Upper lobe of left lung (tissue), 6 donors: ENCODE measurements at places on chromosomes 2 and 18.

DNA sequence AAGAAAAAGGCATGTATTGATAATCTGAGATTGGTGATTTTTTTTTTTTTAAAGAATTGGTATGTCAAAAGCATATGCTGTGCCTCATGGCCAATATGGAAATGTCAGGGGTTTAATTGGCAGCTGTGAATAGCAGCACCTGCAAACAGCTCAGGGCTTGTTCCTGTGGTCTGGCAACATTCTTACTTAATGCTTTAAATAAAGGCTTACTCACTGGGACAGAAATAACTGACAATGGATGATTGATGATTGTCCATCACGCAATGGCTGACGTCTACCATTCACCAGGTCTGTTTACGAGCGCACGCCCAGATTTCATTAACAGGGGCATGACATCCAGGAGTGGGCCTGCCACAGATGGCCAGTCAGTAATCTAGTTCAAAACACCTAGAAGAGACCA, 66.7 kb downstream of the ETAA1 start:
- H3K4me3 ChIP-seq = no peak overlapping the region
- H3K27ac ChIP-seq = no peak overlapping the region
- no peaks in the 10 kb centered on the region for H3K4me1 ChIP-seq
- no peaks in the 10 kb centered on the region for H3K27me3 ChIP-seq

- H3K27ac ChIP-seq = no peak overlapping the region
- H3K4me3 ChIP-seq = no peak overlapping the region
- H3K27me3 ChIP-seq = peaks cover 9% of the 10 kb centered on the region
- H3K4me1 ChIP-seq = peaks cover 5% of the 10 kb centered on the region
Observed at GRCh38 chr2:149040451-149040850, 2.0 kb downstream of the LYPD6B start.

- no peak overlapping the region for H3K4me3 ChIP-seq
- H3K27ac ChIP-seq = peak overlapping the region; percentile 70
- DNase-seq = no peak
- H3K27me3 ChIP-seq = no peaks in the 10 kb centered on the region
- peaks cover 84% of the 10 kb centered on the region for H3K36me3 ChIP-seq
- peaks cover 73% of the 10 kb centered on the region for H3K4me1 ChIP-seq
Observed at GRCh38 chr2:54638774-54639187, 84.7 kb upstream of the EML6 start.

GRCh38 chr2:179428649-179429048, 164.0 kb upstream of the SESTD1 start:
- no peak overlapping the region for H3K4me3 ChIP-seq
- H3K27ac ChIP-seq = no peak overlapping the region
- no peaks in the 10 kb centered on the region for H3K36me3 ChIP-seq
- H3K27me3 ChIP-seq = no peaks in the 10 kb centered on the region

GRCh38 chr2:48017136-48017535, 110.8 kb upstream of the FBXO11 start:
- H3K4me1 ChIP-seq = no peaks in the 10 kb centered on the region
- no peaks in the 10 kb centered on the region for H3K27me3 ChIP-seq
- no peaks in the 10 kb centered on the region for H3K36me3 ChIP-seq
- DNase-seq = no peak
- H3K4me3 ChIP-seq = no peak overlapping the region

DNA sequence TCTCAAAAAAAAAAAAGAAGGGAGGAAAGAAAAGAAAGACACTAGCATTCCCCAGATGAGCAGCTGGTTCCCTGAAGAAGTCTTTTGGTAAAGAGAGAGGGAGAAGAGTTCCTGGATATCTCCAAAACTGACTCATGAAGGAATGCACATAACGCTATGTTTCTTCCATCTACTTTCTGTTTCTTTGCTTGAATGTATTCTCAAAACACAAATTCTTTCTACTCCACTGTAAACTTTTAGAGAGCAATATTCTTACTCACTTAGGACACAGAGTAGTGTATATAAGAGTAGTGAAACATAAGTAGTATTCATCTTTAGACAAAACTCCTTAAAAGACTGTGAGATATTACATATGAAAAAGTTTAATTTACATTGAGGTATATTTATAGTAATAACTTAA, 64.2 kb downstream of the TRIP12 start:
- H3K4me1 ChIP-seq = peaks cover 10% of the 10 kb centered on the region
- peaks cover 14% of the 10 kb centered on the region for H3K36me3 ChIP-seq
- no peaks in the 10 kb centered on the region for H3K27me3 ChIP-seq
- DNase-seq = no peak
- no peak overlapping the region for H3K4me3 ChIP-seq

- H3K27ac ChIP-seq = no peak overlapping the region
- H3K36me3 ChIP-seq = no peaks in the 10 kb centered on the region
- no peak overlapping the region for H3K4me3 ChIP-seq
- no peak for DNase-seq
- H3K27me3 ChIP-seq = no peaks in the 10 kb centered on the region
Observed at GRCh38 chr2:239671916-239672849, 271.4 kb upstream of the HDAC4 start.

GRCh38 chr2:23703037-23703582, 223.8 kb downstream of the ATAD2B start:
- H3K27ac ChIP-seq = no peak overlapping the region
- no peaks in the 10 kb centered on the region for H3K4me1 ChIP-seq
- no peaks in the 10 kb centered on the region for H3K27me3 ChIP-seq
- peak; percentile 18 for DNase-seq
- no peak overlapping the region for H3K4me3 ChIP-seq

GRCh38 chr2:20638014-20638413, 12.9 kb downstream of the HS1BP3 start:
- peaks cover 37% of the 10 kb centered on the region for H3K4me1 ChIP-seq
- H3K36me3 ChIP-seq = peaks cover 62% of the 10 kb centered on the region
- H3K27ac ChIP-seq = no peak overlapping the region
- no peak for DNase-seq
- no peaks in the 10 kb centered on the region for H3K27me3 ChIP-seq

DNA sequence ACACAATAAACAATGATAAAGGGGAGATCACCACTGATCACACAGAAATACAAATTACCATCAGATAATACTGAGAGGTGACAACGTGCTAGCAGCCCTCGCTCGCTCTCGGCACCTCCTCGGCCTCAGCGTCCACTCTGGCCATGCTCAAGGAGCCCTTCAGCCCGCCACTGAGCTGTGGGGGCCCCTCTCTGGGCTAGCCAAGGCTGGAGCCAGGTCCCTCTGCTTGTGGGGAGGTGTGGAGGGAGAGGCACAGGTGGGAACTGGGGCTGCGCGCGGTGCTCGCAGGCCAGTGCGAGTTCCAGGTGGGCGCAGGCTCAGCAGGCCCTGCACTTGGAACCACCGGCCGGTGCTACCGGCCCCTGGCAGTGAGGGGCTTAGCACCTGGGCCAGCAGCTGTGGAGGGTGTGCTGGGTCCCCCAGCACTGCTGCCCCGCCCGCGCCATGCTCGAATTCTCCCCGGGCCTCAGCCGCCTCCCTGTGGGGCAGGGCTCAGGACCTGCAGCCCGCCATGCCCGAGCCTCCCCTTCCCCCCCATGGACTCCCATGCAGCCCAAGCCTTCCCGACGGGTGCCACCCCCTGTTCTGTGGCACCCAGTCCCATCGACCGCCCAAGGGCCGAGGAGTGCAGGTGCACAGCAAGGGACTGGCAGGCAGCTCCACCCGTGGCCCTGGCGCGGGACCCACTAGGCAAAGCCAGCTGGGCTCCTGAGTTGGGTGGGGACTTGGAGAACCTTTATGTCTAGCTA, 340.0 kb upstream of the GULP1 start:
- H3K4me1 ChIP-seq = no peaks in the 10 kb centered on the region
- H3K4me3 ChIP-seq = no peak overlapping the region
- no peak overlapping the region for H3K27ac ChIP-seq
- no peaks in the 10 kb centered on the region for H3K36me3 ChIP-seq

GRCh38 chr2:121072784-121073183, 212.2 kb downstream of the TFCP2L1 start:
- H3K27ac ChIP-seq = no peak overlapping the region
- no peaks in the 10 kb centered on the region for H3K4me1 ChIP-seq
- no peaks in the 10 kb centered on the region for H3K27me3 ChIP-seq
- DNase-seq = no peak
- no peaks in the 10 kb centered on the region for H3K36me3 ChIP-seq

- peaks cover 18% of the 10 kb centered on the region for H3K36me3 ChIP-seq
- H3K4me1 ChIP-seq = no peaks in the 10 kb centered on the region
- H3K27me3 ChIP-seq = no peaks in the 10 kb centered on the region
- no peak overlapping the region for H3K4me3 ChIP-seq
Observed at GRCh38 chr18:10490401-10491165, 35.2 kb upstream of the NAPG start.

- no peaks in the 10 kb centered on the region for H3K27me3 ChIP-seq
- H3K27ac ChIP-seq = no peak overlapping the region
- H3K4me1 ChIP-seq = no peaks in the 10 kb centered on the region
- no peak overlapping the region for H3K4me3 ChIP-seq
- no peaks in the 10 kb centered on the region for H3K36me3 ChIP-seq
Observed at GRCh38 chr2:38500283-38500634, 102.5 kb downstream of the HNRNPLL start.

GRCh38 chr2:64244037-64244416, 99.8 kb upstream of the PELI1 start:
- no peaks in the 10 kb centered on the region for H3K4me1 ChIP-seq
- no peak overlapping the region for H3K27ac ChIP-seq
- no peaks in the 10 kb centered on the region for H3K27me3 ChIP-seq
- H3K4me3 ChIP-seq = no peak overlapping the region

DNA sequence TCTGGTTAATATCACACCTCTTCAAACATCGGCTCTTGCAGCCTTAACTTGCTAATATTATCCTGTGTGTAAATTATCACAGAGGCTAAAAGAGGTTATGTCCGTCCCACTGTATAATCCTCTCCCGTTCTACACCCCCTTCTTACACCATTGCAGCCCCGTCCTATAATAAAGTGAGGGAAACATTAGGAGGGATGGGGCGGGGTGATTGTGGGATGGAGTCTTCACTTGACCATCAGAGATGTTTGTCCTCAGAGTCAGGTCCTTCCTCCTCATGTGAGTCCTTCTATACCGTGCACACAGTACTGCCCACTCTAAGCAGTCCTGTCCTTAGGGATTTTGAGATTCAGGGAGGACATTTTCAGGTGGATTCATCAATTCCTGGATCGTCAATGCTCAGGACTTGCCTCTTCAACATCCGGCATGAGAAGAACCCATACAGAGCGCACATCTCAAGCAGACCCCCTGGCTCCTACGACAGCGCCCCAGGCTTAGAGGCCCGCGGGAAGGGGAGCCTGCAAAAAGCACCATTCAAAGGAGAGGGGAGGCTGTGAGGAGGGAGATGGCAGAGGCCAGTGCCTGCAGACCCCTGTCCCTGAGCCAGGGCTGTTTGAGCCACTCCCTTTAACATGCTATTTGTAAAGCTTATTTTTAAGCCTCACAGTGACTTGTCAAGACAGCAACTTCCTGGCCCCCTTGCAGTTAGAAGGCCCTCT, 42.8 kb upstream of the ASB18 start:
- no peak overlapping the region for H3K4me3 ChIP-seq
- H3K27me3 ChIP-seq = no peaks in the 10 kb centered on the region
- no peak overlapping the region for H3K27ac ChIP-seq
- H3K4me1 ChIP-seq = no peaks in the 10 kb centered on the region

DNA sequence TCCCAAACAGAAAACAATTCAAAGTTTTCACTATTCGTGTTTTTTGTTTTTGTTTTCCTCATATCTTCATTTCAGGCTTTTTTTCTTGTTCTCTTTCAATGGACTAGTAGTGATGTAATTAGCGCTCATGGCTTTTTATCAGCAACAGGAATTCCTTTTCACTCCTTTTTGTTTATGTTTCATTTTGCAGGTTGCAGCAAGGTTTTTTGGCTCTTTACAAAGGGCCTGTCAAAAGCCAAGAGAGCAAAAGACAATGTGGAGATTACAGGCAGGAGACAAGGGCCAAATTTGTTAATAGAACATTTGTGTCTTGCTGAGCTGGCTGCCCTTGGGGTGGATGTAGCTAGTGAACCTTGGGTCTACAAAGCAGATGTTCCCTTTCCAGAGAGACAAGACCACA, 467.4 kb upstream of the CDH20 start:
- no peak for DNase-seq
- H3K4me1 ChIP-seq = no peaks in the 10 kb centered on the region
- H3K4me3 ChIP-seq = no peak overlapping the region
- no peaks in the 10 kb centered on the region for H3K27me3 ChIP-seq
- no peak overlapping the region for H3K27ac ChIP-seq

DNA sequence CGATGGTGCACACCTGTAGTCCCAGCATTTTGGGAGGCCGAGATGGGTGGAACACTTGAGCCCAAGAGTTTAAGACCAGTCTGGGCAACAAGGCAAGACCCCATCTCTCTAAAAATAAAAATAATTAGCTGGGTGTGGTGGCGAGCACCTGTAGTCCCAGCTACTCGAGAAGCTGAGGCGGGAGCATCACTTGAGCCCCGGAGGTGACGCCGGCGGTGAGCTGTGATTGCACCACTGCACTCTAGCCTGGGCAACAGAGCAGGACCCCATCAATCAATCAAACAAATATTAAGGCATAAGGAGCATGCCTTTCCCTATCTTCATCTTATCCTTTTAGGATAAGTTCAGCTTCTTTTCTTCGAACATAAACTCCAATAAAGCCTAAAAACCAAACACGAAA, 1.1 kb downstream of the WDSUB1 start:
- H3K36me3 ChIP-seq = peaks cover 10% of the 10 kb centered on the region
- H3K4me3 ChIP-seq = no peak overlapping the region
- peak; percentile 26 for DNase-seq
- no peaks in the 10 kb centered on the region for H3K27me3 ChIP-seq

- H3K36me3 ChIP-seq = no peaks in the 10 kb centered on the region
- H3K27me3 ChIP-seq = no peaks in the 10 kb centered on the region
- H3K4me3 ChIP-seq = no peak overlapping the region
- no peak overlapping the region for H3K27ac ChIP-seq
- DNase-seq = no peak
Observed at GRCh38 chr2:178315488-178315948, 121.2 kb downstream of the OSBPL6 start.

GRCh38 chr18:48125724-48126123, 195.3 kb upstream of the SMAD2 start:
- H3K4me1 ChIP-seq = peaks cover 4% of the 10 kb centered on the region
- H3K27ac ChIP-seq = no peak overlapping the region
- H3K4me3 ChIP-seq = no peak overlapping the region

GRCh38 chr2:942775-943460, 7.7 kb upstream of the SNTG2 start:
- H3K4me1 ChIP-seq = no peaks in the 10 kb centered on the region
- H3K27ac ChIP-seq = no peak overlapping the region
- no peak overlapping the region for H3K4me3 ChIP-seq
- no peaks in the 10 kb centered on the region for H3K27me3 ChIP-seq
- H3K36me3 ChIP-seq = no peaks in the 10 kb centered on the region
- DNase-seq = no peak

- H3K27ac ChIP-seq = no peak overlapping the region
- H3K36me3 ChIP-seq = no peaks in the 10 kb centered on the region
- no peak overlapping the region for H3K4me3 ChIP-seq
- DNase-seq = no peak
Observed at GRCh38 chr2:8522687-8523086, 159.2 kb upstream of the ID2 start.

DNA sequence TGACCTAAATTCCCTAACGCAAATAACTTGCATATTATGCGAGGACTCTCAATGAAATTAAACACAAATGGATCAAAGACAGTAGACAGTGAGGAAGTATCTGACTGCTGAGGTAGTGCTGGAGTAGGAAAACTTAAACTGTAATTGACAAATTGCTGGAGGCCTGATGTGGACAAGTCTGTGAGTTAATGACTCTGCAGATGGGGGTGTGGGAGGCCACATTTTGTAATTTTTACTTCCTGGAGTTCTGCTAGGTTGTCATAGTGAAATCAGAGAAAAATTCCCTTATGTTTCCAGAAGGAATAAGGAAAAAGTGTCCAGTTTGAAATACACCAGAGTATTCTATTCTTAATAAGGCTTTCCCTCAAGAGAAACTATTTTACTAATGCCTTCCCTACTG, 333.0 kb upstream of the CNTNAP5 start:
- no peaks in the 10 kb centered on the region for H3K4me1 ChIP-seq
- no peak overlapping the region for H3K4me3 ChIP-seq
- H3K27ac ChIP-seq = no peak overlapping the region
- no peaks in the 10 kb centered on the region for H3K27me3 ChIP-seq
